Melanocyte of skin (primary cell): ENCODE measurements at places on chromosomes 3 and 15. TPM values are rescaled to one million over a fixed set of nuclear protein-coding genes. Genes with fewer than 3 reads are reported as not detected.

CEP19 gene
- total RNA-seq: 4.7 and 5.9 TPM in 2 replicates

ZNF385D gene
- under 0.01 TPM in 1 of 2 replicates, not detected in the other for total RNA-seq

ZSCAN2 gene
- 5.0 and 5.1 TPM in 2 replicates for total RNA-seq

GALNT15 gene
- 0.33 and 2.5 TPM in 2 replicates for total RNA-seq

TRIM42 gene
- not detected in 2 replicates for total RNA-seq

CCRL2 gene
- not detected in 2 replicates for total RNA-seq

CCDC9B gene
- 26.1 and 30.3 TPM in 2 replicates for total RNA-seq

FLNB gene
- 42.0 and 57.8 TPM in 2 replicates for total RNA-seq

MYO5C gene
- 0.69 and 0.73 TPM in 2 replicates for total RNA-seq

RARB gene
- 1.8 and 5.5 TPM in 2 replicates for total RNA-seq

TNIK gene
- total RNA-seq: 47.3 and 54.3 TPM in 2 replicates
